GM23248 (cell line): ENCODE measurements at places on chromosomes 12 and 14. TPM values are rescaled to one million over a fixed set of nuclear protein-coding genes. Genes with fewer than 3 reads are reported as not detected.

The KCNMB4 gene
- total RNA-seq: 1.8 and 2.7 TPM in 2 replicates

The HRK gene
- not detected in 2 replicates for total RNA-seq

The KLRG1 gene
- not detected in 2 replicates for total RNA-seq

The GRIP1 gene
- total RNA-seq: not detected in 2 replicates

The SLC5A8 gene
- total RNA-seq: not detected in 2 replicates

The DDX47 gene
- 124 and 132 TPM in 2 replicates for total RNA-seq

The ADAM21 gene
- 0.97 TPM in 1 of 2 replicates, not detected in the other for total RNA-seq

The IL31 gene
- not detected in 2 replicates for total RNA-seq

DNA sequence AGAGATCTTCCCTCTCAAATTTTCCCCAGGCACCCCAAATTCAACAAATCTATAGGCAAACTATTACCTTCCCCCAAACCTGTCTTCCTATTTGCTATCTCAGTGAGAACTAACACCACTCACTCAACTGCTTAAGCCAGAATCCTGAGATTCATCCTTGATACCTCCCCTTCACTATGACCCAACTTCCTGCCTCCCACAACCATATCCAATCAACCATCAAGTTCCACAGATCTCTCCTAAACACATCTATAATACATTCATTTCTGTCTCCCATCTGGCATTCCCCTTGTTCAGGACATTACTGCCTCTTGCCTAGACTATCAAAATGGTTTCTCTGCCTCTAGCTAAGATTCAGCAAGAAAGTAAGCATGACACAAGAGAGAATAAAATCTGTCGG is 21.3 kb downstream of the YAF2 start:
- no peak for DNase-seq
- H3K4me3 ChIP-seq: no peak overlapping the region
- H3K4me1 ChIP-seq: peaks cover 33% of the 10 kb centered on the region

- DNase-seq: peak; percentile 12
- no peak overlapping the region for H3K4me3 ChIP-seq
- H3K27me3 ChIP-seq: peaks cover 10% of the 10 kb centered on the region
- no peaks in the 10 kb centered on the region for H3K36me3 ChIP-seq
- no peaks in the 10 kb centered on the region for H3K4me1 ChIP-seq
- H3K27ac ChIP-seq: no peak overlapping the region
Observed at GRCh38 chr14:94474581-94475031, 1.4 kb downstream of the SERPINA9 start.

DNA sequence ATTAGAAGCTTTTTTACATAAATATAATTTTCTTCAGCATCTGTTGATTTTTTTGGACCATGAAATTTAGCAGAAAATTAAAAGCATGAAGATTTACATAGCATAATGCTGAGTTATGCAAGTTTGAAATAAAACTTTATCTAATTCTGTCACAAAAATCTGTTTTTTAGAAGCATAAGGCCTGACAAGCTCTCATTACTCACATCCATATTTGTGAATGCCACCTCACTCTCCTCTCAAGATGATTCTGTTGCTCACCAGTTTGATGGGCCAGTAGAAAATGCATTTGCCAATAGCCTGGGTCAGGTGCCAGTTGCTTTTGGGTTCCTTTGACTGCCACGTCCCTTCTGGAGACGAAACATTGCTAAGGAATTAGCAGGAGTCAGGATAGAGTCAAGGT is 181.5 kb upstream of the ATP2B1 start:
- DNase-seq: no peak
- H3K4me1 ChIP-seq: peaks cover 18% of the 10 kb centered on the region
- no peaks in the 10 kb centered on the region for H3K36me3 ChIP-seq

GRCh38 chr14:85564841-85565527 is 35.0 kb downstream of the FLRT2 start:
- H3K27ac ChIP-seq: peak overlapping the region; percentile 92
- no peaks in the 10 kb centered on the region for H3K27me3 ChIP-seq
- peaks cover 27% of the 10 kb centered on the region for H3K4me1 ChIP-seq
- no peak for DNase-seq

DNA sequence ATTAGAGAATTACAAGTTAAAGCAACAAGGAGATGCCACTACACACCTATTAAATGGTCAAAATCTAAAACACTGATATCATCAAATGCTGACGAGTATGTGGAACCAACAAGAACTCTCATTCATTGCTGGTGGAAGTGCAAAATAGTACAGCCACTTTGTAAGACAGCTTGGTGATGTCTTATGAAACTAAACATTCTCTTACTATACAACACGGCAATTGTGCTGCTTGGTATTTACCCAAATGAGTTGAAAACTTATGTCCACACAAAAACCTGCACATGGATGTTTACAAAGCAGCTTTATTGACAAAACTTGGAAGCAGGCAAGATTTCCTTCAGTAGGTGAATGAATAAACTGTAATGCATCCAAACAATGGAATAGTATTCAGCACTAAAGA is 3.2 kb downstream of the TMBIM4 start:
- peaks cover 10% of the 10 kb centered on the region for H3K36me3 ChIP-seq
- peaks cover 24% of the 10 kb centered on the region for H3K4me1 ChIP-seq
- H3K27me3 ChIP-seq: no peaks in the 10 kb centered on the region
- H3K27ac ChIP-seq: no peak overlapping the region
- no peak overlapping the region for H3K4me3 ChIP-seq
- DNase-seq: no peak

GRCh38 chr12:11834104-11834812 is 184.8 kb downstream of the ETV6 start:
- H3K4me1 ChIP-seq: peaks cover 24% of the 10 kb centered on the region
- H3K27me3 ChIP-seq: no peaks in the 10 kb centered on the region
- no peaks in the 10 kb centered on the region for H3K36me3 ChIP-seq
- H3K27ac ChIP-seq: peak overlapping the region; percentile 72
- peak; percentile 66 for DNase-seq

- H3K27ac ChIP-seq: peak overlapping the region; percentile 70; the same call in 1 of the 2 replicates
- no peak overlapping the region for H3K4me3 ChIP-seq
- no peaks in the 10 kb centered on the region for H3K27me3 ChIP-seq
- DNase-seq: no peak
Observed at GRCh38 chr14:99624024-99624423, 20.0 kb upstream of the CCDC85C start.

DNA sequence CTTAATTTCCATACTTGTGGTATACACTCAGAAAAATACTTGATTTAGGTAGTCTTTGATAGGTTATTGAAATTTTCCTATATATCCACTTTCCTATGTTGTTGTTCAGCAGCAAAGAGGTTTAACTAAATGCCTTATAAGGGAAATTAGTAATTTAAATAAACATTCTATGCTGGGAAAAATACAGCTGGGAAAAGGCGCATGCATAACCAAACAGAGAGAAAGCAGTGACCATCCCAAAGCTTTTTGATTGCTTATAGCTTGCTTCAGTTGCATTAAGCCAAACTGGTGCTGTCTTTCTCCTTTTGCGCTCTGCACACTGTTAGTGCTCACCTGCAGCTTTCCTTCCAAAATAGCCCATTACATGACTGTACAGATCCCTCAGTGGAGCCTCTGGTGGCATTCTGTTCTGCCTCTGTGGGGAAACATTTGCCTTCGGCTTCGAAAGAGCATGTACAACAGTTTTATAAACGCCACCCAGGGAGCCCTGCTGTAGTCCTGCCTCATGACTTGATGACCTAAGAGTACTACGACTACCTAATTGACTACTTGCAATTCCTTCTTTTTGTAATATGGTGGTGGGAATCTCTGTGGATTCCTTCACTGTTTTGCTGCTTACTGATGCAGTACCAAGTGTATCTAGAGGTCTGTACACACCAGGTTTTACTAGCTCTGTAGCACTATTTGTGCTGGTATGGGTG is 120.8 kb downstream of the RALGAPA1 start:
- H3K4me3 ChIP-seq: no peak overlapping the region
- DNase-seq: no peak
- no peaks in the 10 kb centered on the region for H3K4me1 ChIP-seq
- H3K36me3 ChIP-seq: no peaks in the 10 kb centered on the region
- H3K27me3 ChIP-seq: no peaks in the 10 kb centered on the region

DNA sequence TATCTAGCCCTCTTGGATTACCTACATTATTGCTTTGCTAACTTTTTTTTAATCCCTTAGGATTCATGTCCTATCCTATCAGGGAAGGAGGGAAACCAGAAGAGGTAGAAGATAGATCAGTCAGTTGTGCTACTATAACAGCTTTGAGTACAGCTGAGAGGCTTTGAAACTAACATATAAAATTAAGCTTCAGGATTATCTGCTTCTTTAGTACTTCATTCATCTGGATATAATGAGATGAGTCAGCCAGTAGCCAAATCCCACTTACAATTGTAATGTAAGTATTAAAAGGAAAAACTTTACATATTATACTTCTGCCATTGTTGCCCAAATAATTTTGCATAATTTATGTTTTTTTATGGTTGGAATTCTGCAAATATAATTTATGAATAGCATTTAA is 33.4 kb upstream of the ANO6 start:
- no peak overlapping the region for H3K4me3 ChIP-seq
- H3K36me3 ChIP-seq: no peaks in the 10 kb centered on the region
- H3K27ac ChIP-seq: no peak overlapping the region
- H3K4me1 ChIP-seq: no peaks in the 10 kb centered on the region

DNA sequence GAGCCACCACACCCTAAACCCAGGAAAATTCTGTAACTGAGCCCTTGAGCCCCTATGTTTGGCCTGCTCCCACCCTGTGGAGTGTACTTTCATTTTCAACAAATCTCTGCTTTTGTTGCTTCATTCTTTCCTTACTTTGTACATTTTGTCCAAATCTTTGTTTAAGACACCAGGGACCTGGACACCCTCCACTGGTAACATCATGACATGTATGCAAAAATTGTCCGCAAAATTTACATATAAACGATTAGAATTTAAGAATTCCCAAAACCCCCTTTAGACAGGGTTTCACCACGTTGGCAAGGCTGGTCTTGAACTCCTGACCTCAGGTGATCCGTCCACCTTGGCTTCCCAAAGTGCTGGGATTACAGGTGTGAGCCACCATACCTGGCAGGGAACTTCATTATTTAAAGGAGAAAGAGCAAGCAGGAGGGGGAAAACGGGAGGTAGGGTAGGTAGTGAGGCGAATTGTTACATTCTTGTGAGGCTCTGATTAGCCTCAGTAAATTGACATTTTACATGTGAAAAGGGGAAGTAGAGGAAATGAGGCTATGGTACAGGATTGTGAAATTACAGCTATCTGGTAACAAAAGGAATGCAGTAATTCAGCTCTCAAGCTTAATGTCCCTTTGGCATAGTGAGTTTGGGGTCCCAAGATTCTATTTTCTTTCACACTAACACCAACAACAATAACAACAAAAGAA is 27.6 kb downstream of the TUBA1A start:
- no peak for DNase-seq
- no peak overlapping the region for H3K4me3 ChIP-seq
- no peaks in the 10 kb centered on the region for H3K27me3 ChIP-seq
- H3K27ac ChIP-seq: no peak overlapping the region

DNA sequence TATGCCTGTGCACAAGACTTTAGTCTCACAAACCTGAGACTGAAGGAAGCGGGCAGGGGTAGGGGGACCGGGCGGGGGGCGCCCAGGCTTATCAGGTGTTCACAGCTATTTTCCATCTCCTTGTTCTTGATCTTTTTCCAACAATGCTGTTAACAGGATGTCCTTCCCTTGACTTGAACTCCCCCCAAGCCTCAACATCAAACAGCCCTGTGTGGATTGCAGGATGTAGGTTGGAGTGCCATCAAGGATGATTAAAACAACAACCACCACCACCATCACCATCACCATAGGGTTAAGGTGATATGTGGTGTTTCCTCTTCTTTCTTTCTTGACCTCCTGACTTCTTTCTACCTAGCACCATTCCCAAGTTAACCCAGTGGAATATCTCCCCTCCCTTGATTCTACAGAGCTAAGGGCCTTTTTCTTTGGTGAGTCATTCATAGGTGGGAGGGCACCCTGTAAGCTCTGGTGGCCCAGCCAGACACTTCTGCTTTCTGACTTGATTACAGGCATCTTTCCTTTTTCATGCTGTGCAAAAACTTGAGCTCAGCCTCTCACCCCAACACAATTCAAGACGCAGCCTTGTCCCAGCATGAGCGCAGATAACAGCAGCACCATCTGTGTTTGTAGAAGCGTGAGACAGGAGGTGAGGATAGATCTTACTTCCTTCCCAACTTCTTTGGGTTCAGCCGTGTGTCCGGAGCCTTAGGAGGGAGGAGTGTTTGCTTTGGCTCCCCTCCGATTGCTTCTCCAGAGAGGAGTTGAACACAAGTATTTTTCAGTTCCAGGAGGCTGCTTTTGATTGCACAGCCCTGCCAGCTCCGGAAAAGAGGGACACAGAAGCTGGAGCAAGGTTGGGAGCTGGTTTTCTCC is 26.8 kb downstream of the FLVCR2 start:
- no peaks in the 10 kb centered on the region for H3K36me3 ChIP-seq
- peaks cover 16% of the 10 kb centered on the region for H3K27me3 ChIP-seq
- no peaks in the 10 kb centered on the region for H3K4me1 ChIP-seq
- H3K4me3 ChIP-seq: no peak overlapping the region
- no peak for DNase-seq

GRCh38 chr12:94545935-94546771 is 86.5 kb upstream of the CEP83 start:
- H3K4me3 ChIP-seq: no peak overlapping the region
- no peaks in the 10 kb centered on the region for H3K4me1 ChIP-seq
- peak; percentile 80 for DNase-seq
- no peaks in the 10 kb centered on the region for H3K36me3 ChIP-seq
- no peak overlapping the region for H3K27ac ChIP-seq
- no peaks in the 10 kb centered on the region for H3K27me3 ChIP-seq

- no peak for DNase-seq
- no peaks in the 10 kb centered on the region for H3K36me3 ChIP-seq
- H3K27ac ChIP-seq: no peak overlapping the region
- no peak overlapping the region for H3K4me3 ChIP-seq
- no peaks in the 10 kb centered on the region for H3K27me3 ChIP-seq
Observed at GRCh38 chr12:112965643-112966042, 12.7 kb upstream of the OAS2 start.

GRCh38 chr12:4114986-4115385 is 158.6 kb upstream of the CCND2 start:
- H3K27me3 ChIP-seq: peaks cover 16% of the 10 kb centered on the region; the same call in 1 of the 2 replicates
- H3K27ac ChIP-seq: no peak overlapping the region
- H3K4me3 ChIP-seq: no peak overlapping the region
- H3K36me3 ChIP-seq: no peaks in the 10 kb centered on the region
- no peaks in the 10 kb centered on the region for H3K4me1 ChIP-seq
- DNase-seq: no peak

DNA sequence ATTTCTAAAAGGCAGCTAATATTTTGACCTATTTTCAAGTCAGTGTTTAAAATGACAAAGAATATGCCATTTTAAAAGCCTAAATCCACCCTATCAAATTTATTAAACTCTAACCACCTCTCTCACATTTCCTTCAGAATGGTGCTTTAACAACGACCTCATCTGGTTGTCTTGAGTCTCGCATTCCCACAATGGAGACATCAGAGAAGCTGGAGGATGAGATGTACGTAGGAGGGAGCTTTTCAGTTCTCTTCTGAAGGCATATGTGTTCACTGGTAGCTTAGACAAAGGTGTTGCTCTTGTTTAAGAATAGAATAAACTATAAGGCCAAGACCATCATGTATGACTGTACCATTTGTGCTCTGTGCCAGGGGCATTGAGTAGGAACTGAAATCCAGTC is 82.9 kb downstream of the BCL2L14 start:
- H3K27ac ChIP-seq: no peak overlapping the region
- H3K4me1 ChIP-seq: no peaks in the 10 kb centered on the region
- no peaks in the 10 kb centered on the region for H3K36me3 ChIP-seq
- no peaks in the 10 kb centered on the region for H3K27me3 ChIP-seq
- no peak overlapping the region for H3K4me3 ChIP-seq
- no peak for DNase-seq
